Activated CD4-positive, alpha-beta T cell treated with anti-CD3 and anti-CD28 coated beads, Interleukin-2, amount 10 ng/mL, durations not matched to agents 7 days and 5 days (primary cell): ENCODE measurements at places on chromosomes 13 and 19. TPM values are rescaled to one million over a fixed set of nuclear protein-coding genes. Genes with fewer than 3 reads are reported as not detected.

METTL21C gene
- not detected for total RNA-seq

RAB3A gene
- 4.0 TPM for total RNA-seq

DNA sequence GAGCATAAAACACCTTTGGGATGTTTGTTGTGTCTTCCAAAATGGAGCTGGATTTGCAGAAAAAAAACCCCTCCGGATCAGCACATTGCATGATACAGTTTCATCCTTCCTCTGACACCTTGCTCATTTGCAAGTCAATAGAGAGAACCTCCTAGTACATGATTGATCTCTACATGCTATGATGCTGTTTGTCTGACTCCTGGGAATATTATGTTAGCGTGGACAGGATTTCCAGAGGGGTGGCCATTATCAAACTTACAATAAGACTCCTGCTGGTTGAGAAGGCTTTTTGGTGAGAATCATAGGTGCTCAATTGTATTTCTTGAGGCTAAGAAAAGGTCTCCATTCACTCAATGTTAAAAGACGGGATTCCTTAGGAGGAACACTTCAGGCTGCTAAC is 75.9 kb upstream of the SCEL start:
- DNase-seq: no peak

- DNase-seq: no peak
Measured at GRCh38 chr13:78701383-78701782, 42.4 kb upstream of the OBI1 start.

LCP1 gene
- 1,323 TPM for total RNA-seq

- peak; percentile 52 for DNase-seq
Measured at GRCh38 chr13:97226788-97227627, 4.9 kb downstream of the MBNL2 start.

- no peak for DNase-seq
Measured at GRCh38 chr13:77048681-77049080, 21.7 kb upstream of the FBXL3 start.

CCDC70 gene
- not detected for total RNA-seq

DNA sequence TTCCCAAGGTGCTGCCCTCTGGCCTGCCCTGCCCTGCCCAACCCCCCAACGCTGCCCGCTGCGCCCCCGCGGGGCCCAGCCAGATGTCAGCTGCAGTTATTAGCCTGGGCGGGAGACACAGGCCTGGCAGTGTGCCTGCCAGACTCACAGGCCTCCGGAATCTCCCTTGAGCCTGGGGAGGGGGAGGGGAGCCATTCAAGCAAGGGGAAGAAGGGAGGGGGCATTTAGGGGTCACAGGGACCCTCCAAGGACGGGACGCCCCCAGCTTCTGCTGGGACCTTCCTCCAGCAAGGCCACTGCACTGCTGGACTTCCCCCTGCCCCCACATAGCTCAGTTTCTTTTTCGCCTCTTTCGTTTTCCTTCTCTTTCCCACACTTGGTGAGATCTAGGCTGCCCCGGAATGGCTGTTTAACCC is 2.6 kb upstream of the JUNB start:
- DNase-seq: no peak

GRCh38 chr13:97723655-97724054 is 229.8 kb upstream of the IPO5 start:
- no peak for DNase-seq

SYDE1 gene
- 0.29 TPM for total RNA-seq
